ENCODE measurements at places on chromosomes 5 and 9.

DNA sequence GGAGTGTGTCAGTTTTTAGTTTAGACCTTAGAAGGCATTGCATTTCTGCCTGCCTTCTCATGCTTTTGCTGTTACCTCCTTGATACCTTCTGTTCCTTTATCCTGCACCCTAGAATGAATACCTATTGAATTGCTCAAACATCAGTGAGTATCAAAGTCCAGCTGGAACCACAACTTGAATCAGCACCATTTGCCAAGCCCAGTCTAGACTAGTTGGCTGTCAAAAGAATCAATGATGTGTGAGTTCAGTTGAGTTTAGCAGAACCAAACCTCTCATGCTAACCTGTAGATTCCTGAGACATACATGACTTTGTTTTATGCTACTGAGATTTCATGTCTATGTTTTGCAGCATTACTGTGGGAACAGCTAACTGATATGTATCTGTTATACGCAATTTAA is 116.6 kb downstream of the FAM170A start:
- no peak for DNase-seq

- DNase-seq: no peak
These were observed 315.3 kb upstream of the MSX2 start for GRCh38 chr5:174409070-174409469.

GRCh38 chr5:93755716-93756115 is 14.3 kb upstream of the POU5F2 start:
- DNase-seq: no peak

- DNase-seq: no peak
These were observed 553.8 kb downstream of the PTPRD start for GRCh38 chr9:10059044-10059443.

GRCh38 chr9:81581986-81582385 is 107.4 kb downstream of the TLE1 start:
- DNase-seq: no peak

- peak; percentile 78 for DNase-seq
These were observed 1.1 kb upstream of the TLE4 start for GRCh38 chr9:79570448-79571308.

GRCh38 chr9:108650826-108651225 is 205.0 kb downstream of the ACTL7B start:
- DNase-seq: no peak

- no peak for DNase-seq
These were observed 92.2 kb upstream of the IL33 start for GRCh38 chr9:6123416-6123815.

- peak; percentile 67 for DNase-seq
These were observed 5.0 kb downstream of the ENTPD8 start for GRCh38 chr9:137435980-137436760.

DNA sequence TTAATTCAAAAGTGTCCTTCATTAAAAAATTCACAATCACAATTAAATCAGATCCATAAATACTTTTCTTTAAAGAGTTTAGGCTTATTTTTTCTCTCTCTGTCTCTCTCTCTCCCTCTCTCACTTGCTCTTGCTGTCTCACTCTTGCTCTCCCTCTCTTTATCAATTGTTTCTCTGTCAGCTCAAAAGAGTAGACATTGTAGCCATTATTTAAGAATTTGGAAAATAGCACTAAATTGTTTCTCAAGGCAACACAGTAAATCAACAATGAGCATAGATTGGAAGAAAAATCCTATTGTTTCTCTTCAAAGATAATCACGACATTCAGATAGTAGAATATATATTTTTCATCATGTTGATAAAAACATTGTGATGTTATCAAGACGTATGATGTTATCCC is 1114.0 kb downstream of the PTPRD start:
- DNase-seq: no peak

- no peak for DNase-seq
These were observed 27.0 kb downstream of the ERAP2 start for GRCh38 chr5:96903300-96903699.

GRCh38 chr5:124952566-124952965 is 206.1 kb upstream of the ZNF608 start:
- DNase-seq: no peak

DNA sequence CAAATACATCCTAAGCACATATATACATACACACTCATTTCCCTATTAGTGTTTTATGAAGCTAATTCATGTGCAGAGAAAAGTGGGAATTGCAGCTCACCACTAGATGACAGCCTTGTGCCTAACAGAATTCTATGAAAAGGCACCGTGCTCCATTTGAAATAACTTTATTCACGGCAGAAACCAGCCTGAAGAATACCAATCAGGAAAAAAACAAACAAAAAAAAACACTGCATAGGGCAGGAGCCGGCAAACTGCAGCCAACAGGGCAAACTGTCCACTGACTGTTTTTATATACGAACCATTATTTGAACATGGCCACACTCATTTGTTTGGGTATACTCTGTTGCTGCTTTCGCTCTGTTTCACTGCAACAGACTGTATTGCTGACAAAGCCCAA is 33.6 kb downstream of the ERMP1 start:
- DNase-seq: peak; percentile 7

GRCh38 chr5:73485715-73486114 is 12.5 kb upstream of the BTF3 start:
- no peak for DNase-seq

GRCh38 chr9:95049761-95050160 is 267.7 kb downstream of the FANCC start:
- no peak for DNase-seq

GRCh38 chr9:99336531-99336930 is 114.4 kb downstream of the SEC61B start:
- DNase-seq: no peak

GRCh38 chr9:12554636-12555035 is 138.5 kb upstream of the TYRP1 start:
- no peak for DNase-seq

GRCh38 chr5:32584646-32585045 is 711 bp upstream of the SUB1 start:
- DNase-seq: no peak

DNA sequence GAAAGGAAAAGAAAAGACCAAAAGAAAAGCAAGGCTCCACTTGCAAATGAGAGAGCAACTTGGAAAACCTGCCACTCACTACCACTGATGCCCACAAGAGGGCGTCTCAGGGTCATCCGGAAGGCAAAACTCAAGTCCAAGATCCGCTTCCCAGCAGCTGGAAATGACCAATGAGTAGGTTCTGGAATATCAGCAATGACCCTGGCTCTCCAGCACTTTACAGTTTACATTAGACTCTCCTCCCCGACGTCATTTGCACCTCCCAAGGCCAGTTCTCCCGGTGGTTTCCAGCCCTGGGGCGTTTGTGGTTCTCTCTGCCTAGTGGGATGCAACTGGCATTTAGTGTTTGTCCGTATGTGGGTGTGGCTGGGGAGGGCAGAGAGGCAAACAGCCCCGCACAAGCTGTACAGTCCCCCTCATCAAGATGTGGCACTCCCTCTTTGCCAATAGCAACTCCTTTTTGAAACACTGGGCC is 193.8 kb upstream of the ZNF618 start:
- peak; percentile 79 for DNase-seq

GRCh38 chr5:1896602-1897376 is 14.1 kb upstream of the IRX4 start:
- DNase-seq: peak; percentile 52

DNA sequence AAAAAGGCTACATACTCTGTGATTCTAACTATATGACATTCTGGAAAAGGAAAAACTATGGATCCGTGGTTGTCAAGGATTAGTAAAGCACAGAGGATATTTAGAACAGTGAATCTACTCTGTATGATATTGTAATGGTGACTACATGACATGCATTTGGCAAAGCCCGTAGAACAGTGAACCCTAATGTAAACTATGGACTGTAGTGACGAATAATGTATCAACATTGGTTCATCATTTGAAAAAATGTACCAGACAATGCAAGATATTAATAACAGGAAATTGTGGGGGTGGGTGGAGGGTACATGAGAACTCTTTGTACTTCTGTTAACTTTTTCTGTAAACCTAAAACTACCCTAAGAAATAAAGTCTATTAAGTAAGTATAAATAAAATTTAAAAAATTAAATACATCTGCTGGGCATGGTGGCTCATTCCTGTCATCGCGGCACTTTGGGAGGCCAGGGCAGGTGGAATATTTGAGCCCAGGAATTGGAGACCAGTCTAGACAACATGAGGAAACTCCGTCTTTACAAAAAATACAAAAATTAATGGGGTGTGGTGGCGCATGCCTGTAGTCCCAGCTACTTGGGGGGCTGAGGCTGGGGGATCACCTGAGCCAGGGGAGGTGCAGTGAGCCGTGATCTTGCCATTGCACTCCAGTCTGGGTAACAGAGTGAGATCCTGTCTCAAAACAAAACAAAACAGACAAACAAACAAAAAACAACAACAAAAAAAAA is 101.7 kb upstream of the TBC1D2 start:
- no peak for DNase-seq

DNA sequence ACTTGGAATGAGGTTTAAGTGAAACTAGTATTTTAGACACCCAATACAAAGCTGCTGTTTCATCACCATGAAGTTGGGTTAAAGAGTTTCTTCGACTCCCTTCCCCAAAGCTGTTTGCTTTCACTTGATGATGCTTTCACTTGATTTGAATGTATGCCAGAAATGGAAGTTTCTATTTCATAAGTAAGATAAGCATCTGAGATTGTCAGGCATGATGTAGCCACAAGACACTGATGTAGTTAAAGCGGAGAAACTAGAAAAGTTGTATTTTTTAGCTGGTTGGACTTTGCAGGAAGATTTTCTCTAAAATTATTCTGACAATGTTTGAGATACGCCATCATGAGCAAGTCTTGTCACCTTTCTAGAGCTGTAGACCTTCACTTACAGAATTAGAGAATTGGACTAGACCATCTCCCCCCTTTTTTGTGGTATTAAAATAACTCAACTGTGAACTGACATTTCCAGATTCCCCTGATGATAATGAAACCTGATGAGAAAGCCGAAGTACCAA is 20.0 kb downstream of the MOCS2 start:
- DNase-seq: no peak

DNA sequence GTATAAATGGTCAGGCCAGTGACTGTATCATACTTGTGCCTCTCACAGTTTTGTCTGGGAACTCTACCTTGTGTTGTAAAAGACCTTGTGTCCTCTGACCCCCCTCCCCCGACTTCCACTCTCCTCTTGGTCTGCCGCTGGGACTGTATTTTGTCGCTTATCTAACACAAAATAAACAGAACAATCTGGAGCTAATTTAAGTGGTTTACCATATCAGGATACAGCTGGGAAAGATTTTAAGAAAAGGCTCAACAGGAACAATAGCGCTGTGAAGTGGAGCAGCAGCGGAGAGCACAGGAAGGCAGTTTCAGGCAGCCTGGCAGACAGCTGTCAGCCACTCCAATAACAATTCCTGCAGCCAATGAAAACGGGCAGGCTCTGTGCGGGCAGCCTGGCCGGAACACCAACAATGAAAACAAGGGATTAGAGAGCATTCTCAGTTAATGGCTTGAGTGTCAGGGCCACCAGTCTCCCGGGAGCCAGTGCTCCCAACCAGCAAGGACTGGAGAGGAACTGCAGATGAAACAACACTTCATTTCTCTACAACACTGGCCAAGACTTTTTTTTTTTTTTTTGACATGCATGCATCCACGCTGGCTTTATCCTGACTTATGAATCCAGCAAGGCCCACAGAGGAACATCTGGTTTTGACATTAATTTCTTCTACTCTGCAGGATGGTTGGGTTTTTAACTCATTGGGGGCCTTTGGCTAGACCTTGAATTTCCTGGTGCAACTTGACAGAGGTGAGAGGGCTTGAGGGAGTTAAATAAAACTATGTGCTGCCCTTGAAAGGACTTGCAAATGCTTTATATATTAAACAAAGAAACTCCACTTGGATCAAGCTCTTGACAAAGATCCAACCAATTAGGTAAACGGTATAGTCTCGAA is 76.7 kb downstream of the ARSB start:
- peak; percentile 67 for DNase-seq

DNA sequence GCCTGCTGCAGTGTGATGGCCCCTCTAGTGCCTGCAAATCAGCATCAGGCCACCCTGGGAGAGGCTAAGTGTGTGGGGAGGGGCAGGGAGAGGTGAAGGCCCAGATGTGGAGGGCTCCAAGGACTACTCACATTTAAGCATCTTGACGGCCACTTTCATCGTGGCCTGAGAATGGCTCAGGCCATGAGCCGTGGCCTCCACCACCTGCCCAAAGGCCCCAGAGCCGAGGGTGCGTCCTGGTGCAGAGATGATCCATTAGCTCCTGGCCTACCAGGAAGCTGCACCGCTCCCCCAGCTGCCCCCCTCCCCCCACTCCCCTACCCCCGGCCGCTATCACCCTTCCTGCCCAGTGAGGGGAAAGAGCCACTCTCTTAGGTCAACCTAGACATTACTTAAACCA is 31.0 kb downstream of the PDGFRB start:
- no peak for DNase-seq

GRCh38 chr5:173557123-173557903 is 59.1 kb downstream of the BOD1 start:
- peak; percentile 53 for DNase-seq

DNA sequence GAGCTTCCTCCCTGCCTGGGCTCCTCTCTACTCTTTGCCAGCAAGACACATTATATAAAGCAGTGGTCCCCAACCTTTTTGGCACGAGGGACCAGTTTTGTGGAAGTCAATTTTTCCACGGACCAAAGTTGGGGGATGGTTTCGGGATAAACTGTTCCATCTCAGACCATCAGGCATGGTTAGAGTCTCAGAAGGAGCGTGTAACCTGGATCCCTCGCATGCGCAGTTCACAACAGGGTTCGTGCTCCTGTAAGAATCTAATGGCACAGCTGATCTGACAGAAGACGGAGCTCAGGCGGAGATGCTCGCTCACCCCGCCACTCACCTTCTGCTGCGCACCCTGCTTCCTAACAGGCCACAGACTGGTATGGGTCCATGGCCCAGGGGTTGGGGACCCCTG is 142.8 kb downstream of the LIFR start:
- no peak for DNase-seq

DNA sequence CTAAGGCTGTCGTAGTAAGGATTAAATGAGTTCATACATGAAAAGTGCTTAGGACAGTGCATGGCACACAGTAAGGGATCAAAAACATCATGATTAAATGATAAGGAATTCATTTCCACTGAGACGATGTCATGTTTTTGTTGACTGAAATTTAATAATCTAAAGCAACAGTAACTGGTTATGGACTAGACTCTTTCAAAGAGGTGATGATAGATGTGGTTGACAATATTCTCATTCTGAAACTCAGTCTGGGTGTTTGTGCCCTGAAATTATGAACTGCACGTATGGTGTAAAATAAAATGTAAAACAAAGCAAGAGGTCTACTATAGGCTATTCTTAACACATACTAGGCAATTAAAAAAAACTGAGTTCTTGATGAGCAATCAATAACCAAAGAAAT is 280.0 kb downstream of the DENND1A start:
- no peak for DNase-seq

DNA sequence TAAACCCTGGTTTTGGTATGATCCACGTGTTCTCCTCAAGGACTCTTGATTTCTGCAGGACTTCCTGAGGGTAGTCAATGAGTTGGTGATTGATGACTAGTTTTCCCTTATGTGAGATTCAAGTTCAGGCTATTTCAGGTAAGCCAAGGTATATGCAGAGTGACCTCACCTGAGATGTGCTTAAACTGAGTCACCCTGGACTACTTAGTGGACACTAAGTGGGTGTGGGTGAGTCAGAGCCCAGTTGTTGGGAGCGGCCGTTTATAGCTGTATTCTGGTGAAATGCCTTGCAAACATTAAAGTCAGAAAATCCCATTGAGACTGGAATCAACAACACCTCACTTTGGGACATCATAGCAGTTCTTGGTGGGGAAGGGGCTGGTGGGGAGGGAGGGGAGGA is 62.9 kb downstream of the SLC28A3 start:
- DNase-seq: no peak

- DNase-seq: no peak
These were observed 210.3 kb upstream of the TBC1D2 start for GRCh38 chr9:98465799-98466198.
